CD4-positive, alpha-beta T cell treated with Interleukin-1 beta for 1 hour (primary cell): ENCODE measurements at places on chromosomes 1 and 21.
A peak's percentile ranks its signal among the peaks of the same experiment; 100 is the strongest.

GRCh38 chr21:37593015-37593414 is 226.4 kb downstream of the DYRK1A start:
- no peak for DNase-seq

DNA sequence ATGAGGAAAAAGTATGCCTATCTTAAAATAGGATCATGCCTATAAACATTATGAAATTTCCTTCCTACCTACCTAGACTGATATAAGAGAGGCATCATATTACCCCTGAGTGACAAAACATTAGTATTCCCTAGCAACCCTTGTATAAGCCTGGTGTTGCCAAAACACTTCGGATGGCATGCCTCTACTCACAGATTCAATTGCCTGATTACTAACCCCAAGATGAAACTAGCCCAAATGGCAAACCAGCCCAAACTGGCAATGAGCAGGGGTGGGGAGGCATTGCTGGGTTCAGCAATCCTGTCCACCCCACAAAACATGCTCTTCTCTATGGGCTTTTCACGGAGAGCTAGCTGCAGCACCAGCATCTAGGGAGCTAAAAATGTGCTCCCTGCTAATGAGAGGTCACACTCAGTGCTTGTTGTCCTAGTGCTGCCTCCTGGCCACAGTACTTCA is 13.9 kb downstream of the PALMD start:
- DNase-seq = no peak

- DNase-seq = peak; percentile 46
These were observed 4.8 kb upstream of the MDM4 start for GRCh38 chr1:204511366-204511765.

DNA sequence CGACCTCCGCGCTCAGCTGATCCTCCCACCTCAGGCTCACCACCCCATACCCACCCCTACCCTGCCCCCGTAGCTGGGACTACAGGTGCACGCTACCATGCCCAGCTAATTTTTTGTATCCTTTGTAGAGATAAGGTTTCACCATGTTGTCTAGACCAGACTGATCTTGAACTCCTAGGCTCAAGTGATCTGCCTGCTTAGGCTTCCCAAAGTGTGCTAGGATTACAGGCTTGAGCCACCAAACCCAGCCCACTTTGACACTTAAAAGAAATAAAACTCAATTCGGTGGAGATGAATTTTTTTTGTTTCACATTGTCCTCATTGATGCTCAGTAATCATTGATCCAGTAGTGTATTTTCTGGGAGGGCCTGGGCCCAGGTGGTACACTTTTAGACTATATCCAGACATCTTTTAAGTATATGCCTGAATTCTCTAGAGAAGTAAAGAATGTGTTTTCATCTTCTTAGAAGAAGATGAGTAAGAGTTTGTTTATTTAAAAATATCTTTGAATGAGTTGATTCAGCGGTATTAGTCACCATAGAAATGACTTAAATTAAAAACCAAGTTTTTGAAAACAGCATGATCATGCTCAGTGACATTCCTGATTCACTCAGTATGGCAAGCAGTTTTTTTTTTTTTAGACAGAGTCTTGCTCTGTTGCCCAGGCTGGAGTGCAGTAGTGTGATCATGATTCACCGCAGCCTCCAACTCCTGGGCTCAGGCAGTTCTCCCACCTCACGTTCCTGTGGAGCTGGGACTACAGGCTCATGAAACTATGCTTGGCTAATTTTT is 57.8 kb downstream of the EPB41 start:
- DNase-seq = no peak
